ENCODE measurements at places on chromosomes 7 and 10.

- no peak for DNase-seq
Observed at GRCh38 chr7:157532068-157532467, 195.3 kb downstream of the DNAJB6 start.

DNA sequence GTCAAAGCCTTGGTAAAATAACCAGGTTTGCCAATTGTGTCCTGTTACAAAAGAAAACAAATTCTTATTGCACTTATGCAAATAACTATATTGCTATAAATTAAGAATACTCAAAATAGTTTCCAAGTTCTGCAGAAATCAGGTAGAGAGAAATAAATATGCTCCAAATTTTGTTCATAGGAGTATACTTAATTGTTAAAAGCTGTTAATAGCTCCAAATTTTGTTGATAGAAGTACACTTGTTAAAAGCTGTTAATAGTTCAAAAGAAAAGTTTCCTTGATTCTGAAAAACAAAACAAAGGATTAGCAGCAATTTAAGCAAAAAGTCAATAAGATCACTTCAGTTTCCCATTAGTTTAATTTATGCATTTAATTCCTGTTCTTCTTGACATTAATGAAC is 46.4 kb upstream of the ZNF138 start:
- DNase-seq = no peak

DNA sequence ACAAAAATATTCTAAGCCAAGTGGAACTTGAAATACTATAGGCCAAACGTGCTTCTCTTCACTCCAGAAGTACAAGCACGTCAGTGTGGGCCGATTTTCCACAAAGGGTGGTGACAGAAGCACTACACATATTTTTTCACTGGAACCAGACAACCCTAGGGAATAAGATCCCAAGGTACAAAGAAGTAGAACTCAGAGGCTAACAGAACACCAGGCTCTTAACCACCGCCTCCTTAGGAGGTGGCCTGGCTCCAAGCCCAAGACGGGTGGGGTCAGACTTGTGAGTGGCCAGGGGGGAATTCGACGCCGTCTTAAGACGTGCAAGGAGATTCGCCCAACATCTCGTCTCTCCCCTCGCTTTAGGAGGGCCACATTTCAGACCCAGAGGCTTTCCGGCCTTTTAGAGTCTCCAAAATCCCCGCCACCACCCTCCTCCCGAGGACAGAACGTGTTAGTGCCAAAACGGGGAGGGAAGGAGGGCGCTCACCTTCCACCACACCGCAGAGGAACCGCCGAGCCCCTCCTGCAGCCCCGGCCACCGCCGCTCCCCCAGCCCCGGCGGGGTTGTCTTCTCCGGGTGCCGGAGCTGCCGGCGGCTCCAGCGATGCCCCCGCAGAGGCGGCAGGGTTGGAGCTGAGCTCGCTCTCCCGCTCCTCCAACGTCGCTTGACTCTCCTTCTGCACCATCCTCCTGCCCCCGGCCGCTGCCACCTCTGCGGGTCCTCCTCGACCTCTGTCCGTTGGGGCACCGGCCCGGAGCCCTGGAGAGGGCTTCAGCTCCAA is 716 bp downstream of the OGA start:
- no peak for DNase-seq

GRCh38 chr7:139720705-139721231 is 57.0 kb downstream of the HIPK2 start:
- DNase-seq = peak; percentile 75

DNA sequence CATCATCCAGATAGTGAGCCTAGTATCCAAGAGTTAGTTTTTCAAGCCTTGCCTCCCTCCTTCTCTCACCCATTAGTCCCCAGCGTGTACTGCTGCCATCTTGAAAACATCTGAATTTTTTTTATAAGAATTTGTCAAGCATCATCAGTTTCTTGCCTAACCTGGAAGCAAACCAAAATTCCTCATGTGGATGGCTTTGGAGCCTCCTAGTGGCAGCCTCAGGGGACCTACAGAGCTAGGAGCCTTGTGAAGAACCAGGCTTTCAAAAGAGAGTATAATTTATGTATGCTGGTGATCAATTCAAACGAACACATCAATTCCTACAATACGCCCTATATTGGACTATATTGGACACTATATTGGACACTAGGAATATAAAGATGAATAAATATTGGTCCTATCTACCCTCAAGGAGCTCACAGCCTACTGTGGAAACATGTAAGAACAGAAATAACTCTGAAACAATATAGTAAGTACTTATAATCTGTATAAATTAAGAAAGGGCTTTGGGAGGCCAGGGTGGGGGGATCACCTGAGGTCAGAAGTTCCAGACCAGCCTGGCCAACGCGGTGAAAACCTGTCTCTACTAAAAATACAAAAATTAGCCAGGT is 63.4 kb downstream of the HPSE2 start:
- DNase-seq = no peak

- no peak for DNase-seq
Observed at GRCh38 chr10:10209167-10209566, 808.5 kb upstream of the CELF2 start.

Measured in NCI-H1092 treated with DMSO at 0.1 percent for 48 hours (cell line).